Urinary bladder (tissue), 4 donors: ENCODE measurements at places on chromosomes 7 and 10. TPM values are rescaled to one million over a fixed set of nuclear protein-coding genes. Genes with fewer than 3 reads are reported as not detected.

LGI1 gene
- total RNA-seq = 11.2 TPM

INMT gene
- 24.8 TPM for total RNA-seq

RARRES2 gene
- total RNA-seq = 86.2 TPM

ZFYVE27 gene
- 13.5 TPM for total RNA-seq

CHAT gene
- total RNA-seq = not detected

DNA sequence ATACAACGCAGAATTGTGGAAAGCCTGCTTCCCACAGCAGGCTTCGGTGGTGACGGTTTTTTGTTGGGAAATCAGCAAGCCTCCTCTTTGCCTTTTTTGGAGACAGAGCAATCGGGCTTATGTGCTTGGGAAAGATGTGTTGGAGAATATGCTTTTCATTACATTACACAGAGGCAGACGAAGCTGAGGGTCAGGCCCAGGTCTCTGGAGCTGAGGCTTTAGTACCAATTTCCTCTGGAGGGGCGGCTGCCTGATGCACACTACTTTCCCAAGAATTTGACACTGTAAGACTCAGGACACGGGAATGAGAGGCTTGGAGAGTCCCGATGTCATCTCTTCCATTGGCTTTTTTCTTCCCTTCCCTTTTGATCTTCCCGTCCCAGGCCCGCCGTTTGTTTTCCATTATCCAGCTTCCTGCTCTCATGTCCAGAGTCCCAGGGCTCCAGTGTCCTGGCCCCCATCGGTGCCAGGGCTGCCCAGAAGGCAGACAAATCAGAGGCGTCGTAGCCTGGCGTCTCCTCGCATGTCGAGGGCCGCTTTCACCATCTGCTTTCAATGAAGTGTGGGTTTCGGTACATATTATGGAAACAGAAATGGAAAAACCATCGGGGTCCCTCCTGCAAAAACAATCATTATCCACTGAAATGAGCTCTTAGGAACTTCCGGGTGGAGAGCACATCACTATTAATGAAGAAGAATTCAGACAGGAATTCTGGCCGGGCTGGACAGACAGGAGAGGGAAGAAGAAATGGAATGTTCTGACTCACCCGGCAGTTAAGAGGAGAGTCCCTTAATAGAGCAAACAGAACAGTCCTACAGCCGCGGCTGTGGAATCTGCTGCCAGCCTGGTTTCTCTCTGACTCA lies 123.0 kb upstream of the JCAD start:
- no peak for DNase-seq

- DNase-seq = no peak
Measured at GRCh38 chr7:41277561-41277960, 425.3 kb downstream of the INHBA start.

GRCh38 chr7:108239501-108240225 lies 109.5 kb upstream of the LAMB4 start:
- no peak for DNase-seq

- DNase-seq = no peak
Measured at GRCh38 chr7:29044554-29044953, 86.4 kb upstream of the TRIL start.

- no peak for DNase-seq
Measured at GRCh38 chr7:22726345-22726906, 574 bp upstream of the IL6 start.

DNA sequence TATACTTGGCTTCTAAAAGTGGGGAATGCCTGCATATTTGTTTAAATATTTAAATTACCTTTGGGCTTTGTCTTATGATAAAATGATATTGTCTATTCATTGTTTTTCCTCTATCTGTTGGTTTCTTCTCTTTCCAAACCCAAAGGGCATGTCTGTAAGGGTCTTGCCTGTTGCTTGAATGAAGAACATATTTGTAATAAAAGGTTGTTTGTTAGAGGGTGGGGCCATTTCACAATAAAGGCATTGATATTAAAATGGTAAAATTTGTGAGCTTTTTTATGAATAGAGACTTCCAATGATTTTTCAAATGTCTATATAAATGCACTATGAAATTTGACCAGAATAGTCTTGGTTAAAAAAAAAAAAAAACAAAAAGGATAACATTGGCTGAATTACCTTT lies 105.2 kb downstream of the DKK1 start:
- no peak for DNase-seq

DNA sequence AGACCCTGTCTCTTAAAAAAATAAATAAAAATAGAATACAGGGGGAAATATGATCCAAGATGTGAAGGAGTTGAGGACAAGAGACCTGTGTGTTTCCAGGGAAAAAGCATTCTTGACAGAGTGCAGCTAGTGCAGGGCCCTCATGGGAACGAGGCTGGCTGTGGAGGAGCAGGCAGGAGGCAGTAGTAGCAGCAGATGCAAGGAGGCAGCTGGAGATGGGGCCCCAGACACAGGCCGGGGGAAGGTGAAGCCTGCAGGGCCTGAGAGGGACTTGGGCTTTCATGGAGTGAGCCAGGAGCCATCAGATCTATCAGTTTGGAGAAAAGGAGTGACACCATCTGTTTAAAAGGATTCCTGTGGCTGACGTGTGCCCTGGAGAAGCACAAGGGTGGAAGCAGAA lies 71.4 kb upstream of the ZNF438 start:
- DNase-seq = no peak
